ENCODE measurements at places on chromosomes 5 and 9. TPM values are rescaled to one million over a fixed set of nuclear protein-coding genes. Genes with fewer than 3 reads are reported as not detected.
A peak's percentile ranks its signal among the peaks of the same experiment; 100 is the strongest.

The PNPLA7 gene
- 0.58 TPM for total RNA-seq

The MRPL36 gene
- 99.7 TPM for total RNA-seq

The UBLCP1 gene
- total RNA-seq, result 21.6 TPM

DNA sequence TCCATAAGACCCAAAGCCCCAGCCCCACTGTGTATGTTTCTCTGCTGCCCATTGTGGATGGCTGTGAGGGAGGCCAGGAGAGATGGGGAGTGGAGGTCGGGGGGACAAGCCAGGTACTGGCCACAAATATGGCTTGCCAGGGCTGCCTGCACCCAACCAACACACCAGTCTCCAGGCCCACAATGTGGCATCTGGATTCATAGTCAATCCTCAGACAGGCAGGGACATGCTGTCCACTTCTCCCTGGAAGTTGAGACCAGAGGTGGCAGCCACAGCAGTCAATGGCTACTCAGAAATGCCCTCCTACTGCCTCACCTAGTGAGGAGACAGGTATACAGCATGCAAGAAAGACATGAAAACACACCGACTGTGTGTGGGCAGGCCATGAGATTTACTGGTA, 61.2 kb upstream of the SLC25A51 start:
- peaks cover 18% of the 10 kb centered on the region for H3K4me1 ChIP-seq
- no peaks in the 10 kb centered on the region for H3K27me3 ChIP-seq
- H3K36me3 ChIP-seq, result no peaks in the 10 kb centered on the region

DNA sequence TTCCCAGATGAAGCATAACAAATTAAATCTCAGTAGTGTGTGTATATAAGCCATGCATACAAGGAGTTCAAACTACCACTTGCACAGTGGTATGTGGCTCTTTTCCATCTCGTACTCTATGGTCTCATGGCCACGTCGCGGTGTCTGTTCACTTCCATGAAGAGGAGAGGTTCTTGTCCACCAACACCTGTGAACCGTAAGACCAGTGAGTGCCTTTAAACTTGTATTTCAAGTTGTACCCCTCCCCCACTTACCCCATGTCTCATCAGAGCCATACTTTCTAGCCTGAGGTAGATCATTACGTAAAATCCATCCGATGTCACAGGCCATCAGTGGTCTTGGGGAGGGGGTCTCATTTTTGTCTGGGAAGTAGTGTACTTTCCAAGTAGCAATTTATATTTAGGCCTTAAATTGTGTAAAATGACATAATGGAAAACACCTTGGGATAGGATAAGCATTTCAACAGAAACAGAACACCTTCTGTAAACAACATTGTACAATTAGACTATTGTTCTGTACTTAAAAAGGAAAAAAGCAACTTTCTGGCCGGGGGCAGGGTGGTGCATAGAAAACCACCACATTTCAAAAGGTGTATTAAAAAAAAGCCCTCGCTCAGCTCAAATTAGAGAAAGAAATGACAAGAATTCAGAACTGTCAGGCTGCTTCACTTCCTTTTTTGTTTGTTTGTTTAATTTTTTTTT, 163.0 kb downstream of the SMARCA2 start:
- no peak for DNase-seq
- H3K36me3 ChIP-seq, result peaks cover 4% of the 10 kb centered on the region
- H3K27ac ChIP-seq, result no peak overlapping the region
- no peaks in the 10 kb centered on the region for H3K27me3 ChIP-seq

DNA sequence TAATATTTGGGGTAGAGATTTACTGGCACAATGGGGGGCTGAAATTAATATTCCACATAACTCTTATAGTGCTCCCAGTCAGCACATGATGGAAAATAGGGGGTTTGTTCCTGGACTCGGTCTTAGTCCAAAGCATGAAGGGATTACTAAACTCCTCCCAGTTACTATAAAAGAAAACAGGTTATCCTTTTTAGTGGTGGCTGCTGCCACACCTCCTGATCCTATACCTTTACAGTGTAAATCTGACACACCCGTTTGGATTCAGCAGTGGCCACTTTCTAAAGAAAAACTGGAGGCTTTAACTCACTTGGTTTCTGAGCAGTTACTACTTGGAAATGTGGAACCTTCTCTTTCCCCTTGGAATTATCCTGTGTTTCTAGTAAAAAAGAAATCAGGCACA, 572.9 kb upstream of the PTGER4 start:
- no peak overlapping the region for H3K4me3 ChIP-seq
- DNase-seq, result no peak
- no peaks in the 10 kb centered on the region for H3K36me3 ChIP-seq
- H3K27ac ChIP-seq, result no peak overlapping the region
- no peaks in the 10 kb centered on the region for H3K27me3 ChIP-seq
- H3K4me1 ChIP-seq, result no peaks in the 10 kb centered on the region

- H3K27me3 ChIP-seq, result peaks cover 3% of the 10 kb centered on the region
- no peak overlapping the region for H3K27ac ChIP-seq
- H3K4me1 ChIP-seq, result no peaks in the 10 kb centered on the region
These were observed 29.2 kb downstream of the NR2F1 start for GRCh38 chr5:93611976-93612854.

DNA sequence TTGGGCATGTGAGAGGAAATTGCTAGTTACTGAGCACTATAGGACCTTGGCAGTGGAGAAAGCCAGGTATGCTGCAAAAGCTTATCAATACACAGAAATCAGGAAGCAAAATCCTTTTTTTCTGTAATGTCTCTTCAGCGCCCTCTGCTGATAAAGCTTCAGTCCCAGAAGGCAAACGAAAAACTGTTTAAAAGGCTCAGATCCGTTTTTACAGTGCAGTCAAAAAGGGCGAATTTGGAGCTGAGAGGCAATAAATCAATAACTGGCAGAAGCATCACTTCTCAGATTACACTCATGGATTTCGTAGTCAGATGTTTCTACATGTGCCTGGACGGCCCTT, 1.1 kb upstream of the MAN2A1 start:
- no peaks in the 10 kb centered on the region for H3K36me3 ChIP-seq
- peak overlapping the region; percentile 92 for H3K27ac ChIP-seq
- H3K27me3 ChIP-seq, result no peaks in the 10 kb centered on the region
- peaks cover 13% of the 10 kb centered on the region for H3K4me1 ChIP-seq
- peak; percentile 25 for DNase-seq
- peak overlapping the region; percentile 91 for H3K4me3 ChIP-seq

- H3K27ac ChIP-seq, result peak overlapping the region; percentile 58
- DNase-seq, result peak; percentile 34
- H3K27me3 ChIP-seq, result no peaks in the 10 kb centered on the region
- no peak overlapping the region for H3K4me3 ChIP-seq
- peaks cover 48% of the 10 kb centered on the region for H3K4me1 ChIP-seq
These were observed 80.0 kb downstream of the PPARGC1B start for GRCh38 chr5:149809931-149810691.

DNA sequence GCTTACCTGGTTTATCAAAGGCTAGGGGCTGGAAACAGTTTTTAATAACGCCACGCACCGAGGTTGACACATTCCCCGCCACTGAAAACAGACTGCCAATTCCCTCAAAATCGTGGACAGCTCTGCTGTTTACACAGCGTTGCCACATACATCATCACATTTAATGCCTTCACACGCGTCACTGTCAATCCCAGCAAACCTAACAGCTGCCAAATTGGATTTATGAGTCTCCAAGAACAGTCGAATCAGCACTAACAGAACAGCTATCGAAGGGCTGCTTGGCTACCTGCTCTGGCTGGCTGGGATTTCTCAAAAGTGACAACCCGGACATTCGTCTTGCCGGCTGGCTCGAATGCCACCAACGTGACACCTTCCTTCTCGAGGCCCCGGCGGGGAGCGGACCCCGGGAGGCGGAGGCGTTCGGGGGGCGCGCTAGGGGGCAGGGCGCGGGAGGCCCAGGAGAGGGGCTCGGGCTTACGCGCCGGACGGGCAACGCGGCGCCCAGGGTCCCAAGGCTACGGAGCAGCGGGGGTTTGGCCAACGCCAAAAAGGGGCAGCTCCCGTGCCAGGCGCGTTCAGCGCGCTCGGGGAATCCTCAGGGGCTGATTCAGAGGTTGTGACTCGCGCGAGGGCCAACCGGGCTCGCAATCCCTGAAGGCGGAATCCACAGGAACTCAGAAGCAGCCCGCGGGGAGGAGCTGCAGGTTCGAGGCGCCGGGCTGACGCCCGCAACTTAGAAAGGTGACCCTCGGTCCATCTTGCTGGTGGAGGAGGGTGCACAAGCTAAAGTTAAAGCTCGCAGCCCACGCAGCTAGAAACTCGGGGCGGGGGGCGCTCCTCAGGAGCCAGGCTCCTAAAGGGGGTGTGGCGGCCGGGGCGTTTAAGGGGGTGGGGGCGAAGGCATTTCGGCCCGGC, 1.2 kb downstream of the CDC14B start:
- no peak overlapping the region for H3K27ac ChIP-seq
- H3K27me3 ChIP-seq, result peaks cover 3% of the 10 kb centered on the region
- DNase-seq, result peak; percentile 52
- H3K4me3 ChIP-seq, result peak overlapping the region; percentile 51

GRCh38 chr5:6831678-6832671, 118.7 kb downstream of the TENT4A start:
- H3K36me3 ChIP-seq, result no peaks in the 10 kb centered on the region
- peaks cover 2% of the 10 kb centered on the region for H3K27me3 ChIP-seq
- no peak overlapping the region for H3K4me3 ChIP-seq
- no peak overlapping the region for H3K27ac ChIP-seq
- H3K4me1 ChIP-seq, result no peaks in the 10 kb centered on the region

Measured in K562 (cell line).